ENCODE measurements at places on chromosomes 6 and 20.

DNA sequence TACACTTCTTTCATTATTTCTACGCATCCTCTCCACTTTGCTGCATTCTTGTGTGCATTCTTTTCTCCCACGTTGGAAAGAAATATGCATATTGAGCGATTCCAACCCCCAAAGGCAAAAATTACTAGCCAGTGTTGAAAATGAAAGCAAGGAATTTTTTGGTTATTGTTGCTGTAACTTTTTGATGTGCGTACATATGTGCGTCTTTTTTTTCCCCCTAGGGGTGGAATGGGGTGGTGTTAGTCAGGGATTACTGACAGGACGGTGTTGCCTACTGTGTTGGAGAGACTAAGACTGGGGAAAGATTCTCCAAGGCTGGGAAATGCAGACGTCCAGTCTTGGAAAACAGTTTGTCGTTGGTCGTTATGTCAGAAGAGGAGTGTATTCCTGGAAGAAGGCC is 44.2 kb upstream of the ESR1 start:
- no peak for DNase-seq

DNA sequence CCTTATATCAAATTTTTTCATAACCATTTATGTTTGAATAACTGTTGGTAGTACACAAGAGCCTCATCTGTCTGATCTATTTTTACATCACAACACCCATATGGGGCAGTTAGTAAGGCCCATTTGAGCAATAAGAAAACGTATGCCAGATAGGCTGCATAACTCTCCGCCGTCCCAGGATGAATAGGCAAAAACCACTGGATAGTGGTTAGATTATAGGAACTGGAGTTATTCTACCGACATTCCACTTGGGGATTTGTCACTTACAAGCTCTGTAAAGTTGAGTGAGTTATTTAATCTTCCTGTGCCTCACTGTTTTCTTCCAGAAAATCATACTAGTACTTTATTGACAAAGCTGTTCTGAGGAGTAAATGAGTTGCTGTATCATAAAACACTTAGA is 881.9 kb downstream of the QKI start:
- no peak for DNase-seq

- DNase-seq, result no peak
These were observed 195.7 kb upstream of the KCNG1 start for GRCh38 chr20:51218603-51219002.

DNA sequence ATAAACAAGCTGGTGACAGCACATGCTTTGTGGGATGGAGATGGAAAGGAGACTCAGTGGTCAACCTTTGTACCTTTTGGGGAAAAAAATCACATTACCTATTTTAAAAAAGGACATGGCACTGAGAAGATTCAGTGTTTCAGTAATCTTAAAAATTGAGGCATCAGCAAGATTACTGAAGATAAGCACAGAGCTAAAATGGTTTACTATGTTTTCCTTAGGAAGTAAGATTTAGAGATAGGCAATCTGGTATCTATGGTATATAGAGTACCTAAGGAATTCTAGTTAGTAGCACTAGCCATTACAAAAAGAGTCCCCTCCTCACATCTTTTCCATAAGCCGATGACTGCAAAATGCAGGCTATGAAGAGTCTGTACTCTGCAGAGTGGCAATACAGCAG is 35.7 kb downstream of the TOMM6 start:
- no peak for DNase-seq

DNA sequence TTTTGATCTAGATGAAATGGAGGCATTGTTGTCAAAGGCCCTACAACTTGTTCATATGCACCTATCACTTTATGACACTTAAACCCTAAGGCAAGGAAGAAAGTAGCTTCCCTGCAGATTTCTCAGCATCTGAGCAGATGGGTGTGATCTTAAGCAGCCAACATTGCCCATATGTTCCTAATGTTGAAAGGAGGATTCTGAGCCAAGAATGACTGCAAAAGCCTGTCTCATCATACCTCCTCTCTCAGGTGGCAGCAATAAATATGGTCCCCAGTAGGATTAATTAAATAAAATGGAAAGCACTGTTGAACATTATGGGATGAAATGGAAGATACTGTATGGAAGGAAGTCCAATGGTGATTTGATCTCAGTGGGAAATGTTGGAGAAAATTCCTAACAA is 538.1 kb upstream of the MAN1A1 start:
- DNase-seq, result no peak

- DNase-seq, result no peak
These were observed 32.1 kb upstream of the JAG1 start for GRCh38 chr20:10705801-10706459.

DNA sequence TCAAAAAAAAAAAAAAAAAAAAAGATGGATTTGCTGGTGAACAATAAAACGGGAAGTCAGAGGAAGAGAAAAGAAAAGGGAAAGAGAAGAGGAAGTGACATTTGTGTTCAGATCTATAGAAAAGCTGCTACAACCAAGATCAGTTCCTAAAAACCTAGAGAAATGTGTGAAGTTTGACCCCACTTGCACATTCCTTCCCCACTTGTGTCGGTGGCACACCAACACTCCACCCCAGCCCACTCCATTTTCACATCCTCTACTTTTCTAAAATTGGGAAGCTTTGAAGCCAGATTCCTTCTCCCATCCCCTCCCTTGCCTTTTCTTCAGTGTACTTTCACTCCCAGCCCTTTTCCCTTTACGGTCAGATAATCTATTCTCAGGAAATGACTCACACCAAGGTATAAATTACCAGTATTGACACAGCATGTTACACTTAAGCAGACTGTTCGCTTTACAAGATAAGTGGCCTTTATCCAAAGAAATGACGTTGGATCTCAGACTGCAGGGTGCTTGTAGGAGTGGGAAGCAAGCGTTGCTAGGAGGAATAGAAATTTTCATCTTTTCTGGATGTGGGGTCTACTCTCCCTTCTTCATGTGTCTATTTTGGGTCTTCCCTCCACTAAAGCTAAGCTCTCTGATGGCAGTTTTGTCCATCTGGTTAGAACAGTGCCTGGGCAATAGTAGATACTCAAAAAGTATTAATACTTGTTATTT is 92.5 kb upstream of the ADGRF1 start:
- DNase-seq, result peak; percentile 89

DNA sequence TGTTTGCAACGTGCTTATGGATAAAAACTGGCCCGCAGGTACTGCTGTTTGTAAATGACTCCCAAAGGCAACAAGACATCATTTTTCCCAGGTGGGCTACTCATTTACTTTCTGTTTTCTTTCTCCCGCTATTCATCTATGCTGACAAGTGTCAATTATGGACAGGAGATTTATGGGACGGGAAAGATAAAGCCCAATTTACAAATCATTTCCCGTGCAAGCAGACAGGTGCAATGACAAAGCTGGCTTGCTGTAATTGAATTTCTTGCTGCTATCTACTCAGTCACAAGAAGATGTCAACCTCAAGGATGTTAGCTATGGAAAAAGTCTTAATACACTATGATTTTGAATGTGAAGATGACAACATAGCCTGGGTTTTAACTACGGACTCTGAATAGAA is 125.5 kb downstream of the EPHA7 start:
- DNase-seq, result no peak

- no peak for DNase-seq
These were observed 2.4 kb downstream of the SYNE1 start for GRCh38 chr6:152634773-152635172.

GRCh38 chr6:12527339-12527738 is 189.2 kb upstream of the PHACTR1 start:
- no peak for DNase-seq

Data from kidney epithelial cell (primary cell).